ENCODE measurements at places on chromosomes 11 and 22. TPM values are rescaled to one million over a fixed set of nuclear protein-coding genes. Genes with fewer than 3 reads are reported as not detected.

DNA sequence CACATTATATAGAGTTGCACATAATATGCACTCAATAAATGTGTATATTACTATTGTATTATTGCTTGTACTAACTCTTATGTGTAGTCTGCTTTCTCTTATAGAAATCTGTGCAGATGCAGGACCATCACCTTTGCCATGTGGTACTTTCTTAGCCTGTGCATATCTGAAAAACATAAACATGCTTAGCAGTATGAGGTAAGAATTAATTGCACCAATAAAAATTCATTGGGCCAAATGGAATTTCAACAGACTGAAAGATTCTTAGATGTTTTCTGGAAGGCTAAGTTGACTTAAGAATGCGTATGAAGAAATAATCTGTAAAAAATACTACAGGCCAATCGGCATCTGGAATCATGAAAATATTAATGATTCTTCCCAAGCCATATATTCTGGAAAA lies 55.3 kb downstream of the TRPC6 start:
- DNase-seq = no peak

The DGKZ gene
- 82.2 TPM for total RNA-seq

GRCh38 chr11:123694551-123694950 lies 40.1 kb upstream of the SCN3B start:
- no peak for DNase-seq

The ACCS gene
- 5.1 TPM for total RNA-seq

GRCh38 chr11:1694064-1694845 lies 2.7 kb upstream of the KRTAP5-6 start:
- no peak for DNase-seq

DNA sequence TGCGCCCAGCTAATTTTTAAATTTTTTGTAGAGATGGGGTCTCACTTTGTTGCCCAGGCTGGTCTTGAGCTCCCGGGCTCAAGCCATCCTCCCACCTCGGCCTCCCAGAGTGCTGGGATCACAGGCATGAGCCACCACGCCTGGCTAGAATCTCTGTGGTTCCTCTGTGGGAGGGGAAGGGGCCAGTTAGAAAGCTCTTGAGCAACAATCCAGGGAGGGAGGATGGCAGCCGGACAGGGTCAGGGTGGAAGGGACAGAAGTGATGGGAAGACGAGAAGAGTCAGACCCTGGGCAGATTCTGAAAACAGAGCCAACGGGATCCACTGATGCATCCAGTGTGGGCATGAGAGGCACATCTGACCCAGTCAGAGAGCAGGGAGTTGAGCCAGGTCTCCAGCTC lies 38.9 kb upstream of the MN1 start:
- no peak for DNase-seq

The ELF5 gene
- total RNA-seq = not detected

The REXO2 gene
- 206 TPM for total RNA-seq

The SCUBE2 gene
- 0.43 TPM for total RNA-seq

DNA sequence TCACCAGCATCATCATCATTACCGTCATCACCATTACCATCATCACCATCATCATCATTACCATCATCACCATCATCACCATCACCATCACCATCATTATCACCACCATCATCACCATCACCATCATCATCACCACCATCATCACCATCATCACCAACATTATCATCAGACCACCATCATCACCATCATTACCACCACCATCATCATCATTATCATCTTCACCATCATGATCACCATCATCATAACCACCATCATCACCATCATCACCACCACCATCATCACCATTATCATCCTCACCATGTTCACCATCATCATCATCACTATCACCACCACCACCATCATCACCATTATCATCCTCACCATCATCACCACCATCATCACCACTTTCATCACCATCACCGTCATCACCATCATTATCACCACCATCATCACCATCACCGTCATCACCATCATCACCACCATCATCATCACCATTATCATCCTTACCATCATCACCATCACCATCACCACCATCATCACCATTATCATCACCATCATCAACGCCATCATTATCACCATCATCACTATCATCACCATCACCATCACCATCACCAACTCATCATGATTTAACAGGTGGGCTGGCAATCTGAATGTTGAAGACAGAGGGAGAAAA lies 2.4 kb upstream of the MYEOV start:
- DNase-seq = no peak

DNA sequence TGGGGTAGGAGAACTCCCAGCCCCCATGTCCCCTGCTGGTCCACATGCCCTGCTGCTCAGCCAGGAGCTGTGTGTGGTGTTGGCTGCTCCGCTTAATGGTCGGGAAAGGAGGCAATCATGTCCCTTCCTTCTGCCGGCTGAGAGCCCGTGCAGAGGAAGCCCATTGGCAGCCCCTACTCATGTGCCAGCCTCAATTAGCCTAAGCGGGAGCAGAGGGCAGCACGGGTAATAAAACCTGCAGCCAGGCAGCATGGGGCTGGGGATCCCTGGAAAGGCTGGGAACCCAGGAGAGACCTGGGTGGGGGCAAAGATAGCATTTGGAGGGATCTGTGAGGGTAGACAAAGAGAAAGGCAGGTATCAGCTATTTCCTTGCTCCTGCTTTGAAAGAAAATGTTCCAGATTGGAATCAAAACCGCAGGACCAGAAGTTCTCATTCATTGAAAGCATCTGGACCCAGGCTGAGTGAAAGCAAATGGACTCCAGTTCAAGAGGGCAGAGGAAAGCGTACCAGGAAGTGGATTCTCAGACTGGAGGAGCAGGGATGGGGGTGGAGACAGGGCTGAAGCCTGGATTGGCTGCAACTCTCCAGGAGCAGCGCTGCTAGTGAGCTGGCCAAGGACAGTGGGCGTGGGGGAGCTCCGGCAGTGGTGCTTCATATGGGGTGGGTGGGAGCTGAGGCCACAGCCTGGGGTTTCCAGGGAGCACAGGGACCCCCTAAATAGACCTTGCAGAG lies 103.4 kb upstream of the NECTIN1 start:
- no peak for DNase-seq

- no peak for DNase-seq
These were observed 892.8 kb downstream of the NTM start for GRCh38 chr11:132263241-132263640.

DNA sequence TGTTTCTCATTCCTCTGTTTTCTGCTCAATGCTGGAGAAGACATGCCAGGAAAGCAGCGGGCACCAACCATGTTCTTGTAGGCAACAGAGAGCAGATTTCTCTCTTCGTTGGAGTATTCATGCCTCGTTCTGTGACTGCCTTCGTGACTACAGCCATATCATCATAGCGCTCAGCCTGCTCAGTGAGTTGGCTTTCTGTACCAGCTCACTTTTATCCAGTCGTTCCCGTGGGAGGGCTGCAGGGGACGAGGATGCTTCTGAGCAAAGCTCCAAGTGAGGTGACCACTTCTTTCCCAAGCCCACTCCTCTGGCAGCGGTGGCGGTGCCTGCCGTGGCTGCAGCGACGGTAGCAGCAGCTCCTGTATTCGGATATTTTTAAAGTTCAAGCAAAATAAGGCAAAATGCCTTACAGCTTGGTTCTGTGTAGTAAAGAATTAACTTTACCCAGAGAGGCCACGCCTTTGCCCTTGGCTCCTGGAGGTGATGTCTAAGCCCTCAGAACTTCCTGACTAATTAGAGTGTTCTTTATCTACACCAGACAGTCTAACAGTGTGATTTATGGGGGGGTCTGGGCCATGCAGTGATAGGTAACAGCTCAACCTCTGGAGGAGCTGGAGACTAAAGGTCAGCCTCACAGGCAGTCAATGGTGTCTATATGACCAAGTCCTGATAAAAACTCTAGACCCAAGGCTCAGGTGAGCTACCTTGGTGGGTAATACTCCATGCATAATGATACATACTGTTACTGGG lies 35.3 kb downstream of the LDHAL6A start:
- DNase-seq = no peak

GRCh38 chr11:80873310-80873999 lies 1432.6 kb upstream of the TENM4 start:
- DNase-seq = no peak

DNA sequence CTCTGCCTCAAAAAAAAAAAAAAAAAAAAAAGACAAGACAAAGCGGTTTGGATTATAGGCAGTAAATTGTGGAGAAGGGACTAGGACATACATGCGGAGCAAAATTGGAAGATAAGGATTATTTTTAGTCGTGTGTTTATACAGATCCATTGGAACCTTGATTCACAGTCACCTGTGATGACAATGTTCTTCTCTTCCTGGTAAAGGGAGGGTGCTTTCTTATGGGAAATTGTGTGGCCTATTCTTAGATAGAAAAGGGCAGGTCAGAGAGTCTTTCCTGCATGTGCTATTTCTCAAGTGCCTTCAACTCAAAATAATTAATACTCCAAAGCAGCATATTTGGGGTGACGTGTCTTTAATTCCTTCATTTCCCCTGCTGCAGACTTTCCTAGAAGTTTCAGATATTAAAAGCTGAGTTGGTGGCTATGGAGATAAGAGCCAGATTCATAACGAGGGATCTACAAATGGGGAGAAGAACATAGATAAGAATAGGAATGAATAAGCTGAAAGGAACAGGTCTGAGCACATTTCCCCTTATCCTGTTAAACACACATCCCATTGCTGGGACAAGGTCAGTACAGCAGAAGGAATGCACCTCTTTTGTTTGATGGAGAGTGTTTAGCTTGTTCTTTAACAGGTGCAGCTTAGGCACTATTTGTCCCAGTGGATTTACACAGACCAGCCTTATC lies 22.5 kb downstream of the GSTT2B start:
- DNase-seq = no peak

GRCh38 chr22:32815059-32815458 lies 13.6 kb downstream of the TIMP3 start:
- no peak for DNase-seq

The TRPM5 gene
- total RNA-seq = not detected

- no peak for DNase-seq
These were observed 489.3 kb downstream of the NTM start for GRCh38 chr11:131859538-131860210.

- DNase-seq = no peak
These were observed 10.4 kb downstream of the APOL2 start for GRCh38 chr22:36228944-36229343.

DNA sequence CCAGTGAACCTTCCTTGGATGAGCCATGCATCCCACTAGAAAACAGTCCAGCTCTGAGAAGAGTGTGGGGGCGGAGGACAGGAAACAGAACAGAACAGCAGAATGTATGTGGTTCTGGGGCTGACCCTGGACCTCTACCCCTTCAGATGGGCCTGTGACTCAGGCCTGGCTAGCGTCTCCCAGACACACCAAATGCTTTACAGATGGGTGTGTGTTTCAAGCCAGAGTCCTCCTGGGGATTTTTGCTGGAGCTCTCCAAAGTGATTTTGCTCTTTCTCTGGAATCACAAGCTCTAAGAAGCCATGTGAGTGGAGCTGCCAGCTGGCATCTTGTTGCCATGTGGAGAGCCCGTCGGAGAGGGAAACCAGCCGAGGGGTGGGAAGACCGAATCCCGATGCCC lies 13.2 kb upstream of the C1QTNF4 start:
- no peak for DNase-seq

DNA sequence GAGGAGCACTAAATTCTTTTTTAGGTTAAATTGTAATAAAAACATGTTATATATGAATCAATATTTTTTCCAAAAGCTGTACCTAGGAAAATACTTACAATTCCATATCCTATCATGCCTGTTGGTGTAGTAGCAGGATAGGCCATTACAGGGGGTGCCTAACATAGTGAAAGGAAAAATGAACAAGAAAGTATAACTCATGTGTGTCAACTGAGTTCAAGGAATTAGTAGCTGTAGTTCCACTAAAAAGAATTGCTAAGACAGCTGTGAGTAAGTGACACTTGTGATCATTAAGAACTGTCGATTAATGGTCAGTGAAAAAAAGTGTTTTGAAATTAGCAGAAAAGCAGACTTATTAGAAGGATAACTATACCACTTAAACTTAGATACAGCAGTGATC lies 92.4 kb downstream of the PICALM start:
- DNase-seq = no peak

DNA sequence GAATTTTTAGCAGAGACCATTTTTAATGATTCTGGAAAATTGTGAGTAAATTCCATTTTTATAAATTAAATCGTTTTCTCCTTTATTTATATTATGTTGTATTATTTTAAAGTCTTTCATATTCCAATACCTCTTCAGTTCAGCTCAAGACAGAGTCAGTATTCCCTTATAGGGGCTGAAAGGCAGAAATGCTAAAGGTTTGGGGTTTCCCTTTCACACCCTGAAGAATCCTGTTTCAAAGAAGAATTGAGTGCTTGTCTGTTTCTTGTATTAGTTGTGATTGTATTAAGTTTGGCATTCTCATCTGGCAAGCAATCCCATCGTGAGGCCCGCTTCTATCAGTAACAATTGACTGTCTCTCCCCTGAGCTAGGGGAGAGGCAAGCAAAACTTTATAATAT lies 57.4 kb downstream of the PACSIN2 start:
- no peak for DNase-seq

The SLC15A3 gene
- 0.43 TPM for total RNA-seq

Data from epithelial cell of proximal tubule (primary cell).